ENCODE measurements at places on chromosomes 6 and 20.
A peak's percentile ranks its signal among the peaks of the same experiment; 100 is the strongest.

DNA sequence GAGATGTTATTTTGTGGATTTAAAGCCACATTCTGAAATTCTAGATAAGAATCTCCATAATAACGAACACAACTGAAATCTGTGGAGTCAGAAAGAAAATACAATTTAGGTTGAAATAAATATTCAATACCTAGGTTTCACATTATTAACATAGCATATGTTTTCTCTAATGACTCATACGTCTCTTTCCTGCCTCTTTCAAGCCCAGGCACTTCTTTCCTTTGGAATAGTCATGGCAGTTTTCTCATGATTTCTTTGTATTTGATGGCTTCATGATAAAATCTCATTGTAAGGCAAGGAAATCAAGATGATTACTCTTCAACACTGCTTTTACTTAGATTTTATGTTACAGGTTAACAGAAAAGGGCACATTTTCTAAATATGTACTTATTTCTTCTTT is 803.7 kb downstream of the PHF3 start:
- no peak for DNase-seq

- peak; percentile 92 for DNase-seq
These were observed 8.8 kb downstream of the PXDC1 start for GRCh38 chr6:3742426-3743344.

- DNase-seq: no peak
These were observed 102.8 kb downstream of the DACT2 start for GRCh38 chr6:168216751-168217191.

DNA sequence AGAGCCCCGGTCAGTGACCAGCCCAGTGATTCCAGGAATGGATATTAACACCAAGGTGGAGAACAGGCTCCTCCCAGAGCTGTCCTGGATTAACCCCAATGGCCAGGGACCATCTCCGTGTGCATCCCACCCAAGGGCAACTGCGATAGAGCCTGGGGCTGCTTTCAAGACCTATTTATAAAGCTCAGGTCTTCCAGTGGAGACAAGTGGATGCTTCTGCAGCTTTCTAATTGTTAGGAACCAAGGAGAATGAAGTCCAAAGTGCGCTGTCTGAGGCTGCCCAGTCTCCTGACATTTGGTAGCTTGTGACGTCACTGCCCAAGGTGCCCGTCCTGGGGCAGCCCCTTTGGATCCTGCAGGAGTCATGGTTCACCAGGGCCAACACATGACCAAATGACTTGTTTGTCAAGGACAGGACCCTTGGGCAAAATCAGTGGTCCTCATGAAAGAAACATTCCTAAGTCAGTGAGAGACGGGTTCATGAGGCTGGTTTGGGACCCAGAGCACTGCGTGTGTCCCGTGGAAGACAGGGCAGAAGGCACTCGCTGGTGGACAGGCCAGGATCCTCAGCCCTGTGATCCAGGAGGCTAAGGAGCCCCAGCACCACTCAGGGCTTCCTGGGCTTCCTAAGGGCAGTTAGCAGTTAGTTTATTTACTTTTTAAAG is 174.9 kb downstream of the ANKRD60 start:
- DNase-seq: no peak

- DNase-seq: no peak
These were observed 25.7 kb downstream of the DACT2 start for GRCh38 chr6:168293636-168294530.
